ENCODE measurements at places on chromosomes 5 and 9.

- DNase-seq = no peak
Measured at GRCh38 chr5:83740741-83741140, 20.1 kb upstream of the HAPLN1 start.

GRCh38 chr5:4348919-4349318 lies 753.3 kb downstream of the IRX1 start:
- no peak for DNase-seq

- DNase-seq = no peak
Measured at GRCh38 chr5:178314961-178315820, 82.6 kb upstream of the PHYKPL start.

GRCh38 chr5:77272206-77272605 lies 61.7 kb downstream of the PDE8B start:
- no peak for DNase-seq

DNA sequence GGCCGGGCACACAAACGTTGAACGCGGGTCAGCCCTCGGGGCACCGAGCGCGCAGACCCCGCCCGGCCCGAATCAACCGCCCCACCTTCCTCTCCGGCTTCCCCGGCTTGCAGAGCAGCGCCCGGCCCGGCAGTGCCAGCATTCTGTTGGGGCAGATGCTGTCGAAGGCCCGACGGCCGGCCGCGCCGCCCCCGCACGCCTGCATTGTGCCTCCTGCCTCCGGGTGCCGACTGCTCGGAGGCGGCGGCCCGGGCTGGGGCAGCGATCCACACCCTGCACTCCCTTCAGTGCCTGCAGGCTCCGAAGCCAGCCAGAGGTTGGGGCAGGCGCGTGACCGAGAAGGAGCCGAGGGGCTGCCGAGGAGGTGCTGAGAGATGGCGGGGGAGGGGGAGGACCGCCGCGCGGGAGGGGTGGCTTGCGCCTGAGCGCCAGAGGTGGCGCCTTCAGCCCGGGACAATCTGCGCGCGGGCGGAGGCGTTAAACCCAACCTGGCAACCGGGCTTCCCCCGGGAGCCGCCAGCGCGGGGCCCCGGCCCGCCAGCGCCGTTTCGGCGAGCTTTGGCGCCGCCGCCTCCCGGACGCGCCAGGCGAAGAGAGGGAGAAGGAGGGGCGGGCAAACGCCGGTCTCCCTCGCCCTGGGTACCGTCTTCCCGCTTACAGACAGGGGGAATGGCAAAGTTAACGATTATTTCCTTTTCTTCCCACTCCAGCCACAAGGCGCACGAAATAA lies at the start of gene MCIDAS:
MCIDAS (minus strand) TSS at position 382 of the 730 bp plus-strand sequence; CDS start at position 205, 177 bp downstream.
- peak; percentile 61 for DNase-seq

DNA sequence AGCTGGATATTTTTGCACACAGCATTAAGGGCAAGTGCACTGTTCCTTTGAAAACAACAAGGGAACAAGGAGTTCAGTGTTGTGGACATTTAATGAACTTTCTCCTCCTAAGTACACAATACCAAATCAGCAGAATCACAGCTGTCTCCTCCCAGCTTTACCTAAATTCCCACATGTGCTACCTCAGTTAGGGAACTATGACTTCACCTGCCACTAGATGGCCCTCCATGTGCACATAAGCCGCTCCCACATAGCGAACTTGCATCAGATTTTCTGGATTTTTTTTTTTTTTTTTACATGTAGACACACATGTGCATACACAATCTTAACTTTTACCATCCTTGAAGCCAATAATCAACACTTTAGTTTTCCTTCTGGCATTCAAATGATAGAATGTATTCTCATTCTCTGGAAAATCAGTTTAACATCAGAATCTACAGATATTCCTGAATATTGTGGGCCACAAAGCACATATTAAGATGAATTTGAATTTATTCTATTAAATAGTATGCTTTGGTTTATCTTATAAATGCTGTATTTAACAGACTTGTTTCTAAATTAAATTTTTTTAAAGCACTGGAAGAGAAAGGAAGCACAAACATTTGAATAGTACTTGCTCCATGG lies 123.6 kb downstream of the PALM2AKAP2 start:
- peak; percentile 78 for DNase-seq

DNA sequence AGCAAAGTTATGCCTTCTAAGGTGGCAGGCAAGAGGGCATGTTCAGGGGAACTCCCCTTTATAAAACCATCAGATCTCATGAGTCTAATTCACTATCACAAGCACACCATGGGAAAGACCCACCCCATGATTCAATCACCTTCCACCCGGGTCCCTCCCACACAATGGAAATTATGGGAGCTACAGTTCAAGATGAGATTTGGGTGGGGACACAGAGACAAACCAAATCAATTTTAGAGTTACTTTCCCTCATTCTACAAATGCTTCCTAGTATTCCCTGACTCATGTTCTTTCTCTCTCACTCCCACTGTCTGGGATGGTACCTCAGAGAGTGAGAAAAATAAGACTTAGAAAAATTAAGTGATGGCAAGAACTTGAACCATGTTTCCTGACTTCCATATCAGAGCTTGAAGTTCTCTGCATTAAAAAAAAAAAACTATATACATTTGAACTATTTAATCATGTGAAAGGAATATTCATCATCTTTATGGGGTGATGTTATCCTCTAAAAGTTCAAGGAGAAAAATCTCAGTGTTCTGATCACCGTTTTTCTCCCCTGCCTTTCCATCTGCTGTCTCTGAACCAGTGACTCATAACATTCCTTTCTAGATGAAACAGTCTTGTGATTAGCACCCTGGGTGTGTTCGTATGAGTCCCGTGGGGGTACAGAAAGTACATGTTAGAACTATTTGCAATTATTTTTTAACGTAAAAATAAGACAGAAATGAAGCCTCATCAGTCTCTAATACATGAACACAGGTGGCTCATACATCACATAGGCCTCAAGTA lies 282.9 kb downstream of the SLF1 start:
- DNase-seq = peak; percentile 21

- no peak for DNase-seq
Measured at GRCh38 chr5:9187614-9188013, 358.3 kb downstream of the SEMA5A start.

DNA sequence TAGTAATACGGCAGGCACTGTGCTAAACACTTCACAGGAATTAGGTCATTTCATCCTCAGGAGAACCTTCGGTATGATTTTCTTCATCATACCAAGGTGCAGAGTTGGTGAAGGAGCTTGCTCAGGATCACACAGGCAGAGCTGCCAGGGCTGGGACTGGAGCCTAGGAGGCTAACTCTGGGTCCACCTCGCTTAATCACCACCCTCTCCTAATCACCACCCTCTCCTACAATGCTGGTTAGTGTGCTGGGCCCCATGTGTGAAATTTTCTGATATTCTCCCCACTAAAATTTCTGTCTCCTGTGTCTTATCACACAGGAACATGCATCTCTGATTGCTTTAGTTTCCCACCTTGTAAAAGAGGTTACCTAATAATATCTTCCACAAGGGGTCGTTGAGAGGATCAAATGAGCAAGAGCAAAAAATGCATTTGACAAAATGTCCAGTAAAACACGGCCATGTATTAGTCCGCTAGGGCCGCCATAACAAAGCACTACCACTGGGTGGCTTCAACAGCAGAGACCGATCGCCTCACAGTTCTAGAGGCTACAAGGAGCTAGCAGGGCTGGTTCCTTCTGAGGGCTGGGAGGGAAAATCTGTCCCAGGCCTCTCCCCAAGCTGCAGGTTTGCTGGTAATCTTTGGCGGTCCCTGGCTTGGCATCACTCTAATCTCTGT lies 128.2 kb upstream of the NFIB start:
- peak; percentile 39 for DNase-seq

GRCh38 chr5:143716881-143717280 lies 95.1 kb upstream of the HMHB1 start:
- DNase-seq = no peak

- no peak for DNase-seq
Measured at GRCh38 chr9:1171546-1171945, 121.4 kb downstream of the DMRT2 start.

DNA sequence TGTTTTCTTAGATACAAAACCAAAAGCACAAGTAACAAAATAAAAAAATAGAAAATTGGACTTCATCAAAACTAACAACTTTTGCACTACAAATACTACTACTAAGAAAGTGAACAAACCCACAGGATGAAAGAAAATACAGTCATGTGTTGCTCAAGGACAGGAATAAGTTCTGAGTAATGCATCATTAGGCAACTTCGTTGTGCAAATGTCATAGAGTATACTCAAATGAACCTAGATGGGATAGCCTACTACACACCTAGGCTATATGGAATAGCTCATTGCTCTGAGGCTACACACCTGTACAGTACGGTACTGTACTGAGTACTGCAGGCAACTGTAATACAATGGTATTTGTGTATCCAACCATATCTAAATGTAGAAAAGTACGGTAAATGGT lies 88.3 kb downstream of the RAPGEF1 start:
- no peak for DNase-seq

GRCh38 chr9:108609227-108609896 lies 246.4 kb downstream of the ACTL7B start:
- peak; percentile 73 for DNase-seq

GRCh38 chr9:95120781-95121370 lies 196.6 kb downstream of the FANCC start:
- DNase-seq = no peak

DNA sequence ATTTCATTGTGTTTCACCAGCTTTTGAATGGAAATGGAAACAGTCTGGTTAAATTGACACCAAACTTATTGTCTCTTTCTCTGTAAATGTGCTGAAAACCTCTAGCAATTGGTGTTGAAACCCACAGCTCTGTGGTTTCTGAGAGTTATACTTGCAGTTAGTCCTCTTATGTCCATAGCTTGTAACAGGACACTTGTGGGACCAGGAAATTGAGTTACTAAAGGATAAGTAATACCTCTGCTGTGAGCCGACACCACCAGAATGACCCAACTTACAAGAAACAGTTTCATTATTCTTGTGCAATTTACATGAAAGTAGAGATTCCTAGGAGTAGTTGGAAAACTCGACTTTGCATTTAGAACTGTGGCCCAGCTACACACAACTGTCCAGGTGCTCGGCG lies 191.5 kb downstream of the CFAP90 start:
- DNase-seq = peak; percentile 42

DNA sequence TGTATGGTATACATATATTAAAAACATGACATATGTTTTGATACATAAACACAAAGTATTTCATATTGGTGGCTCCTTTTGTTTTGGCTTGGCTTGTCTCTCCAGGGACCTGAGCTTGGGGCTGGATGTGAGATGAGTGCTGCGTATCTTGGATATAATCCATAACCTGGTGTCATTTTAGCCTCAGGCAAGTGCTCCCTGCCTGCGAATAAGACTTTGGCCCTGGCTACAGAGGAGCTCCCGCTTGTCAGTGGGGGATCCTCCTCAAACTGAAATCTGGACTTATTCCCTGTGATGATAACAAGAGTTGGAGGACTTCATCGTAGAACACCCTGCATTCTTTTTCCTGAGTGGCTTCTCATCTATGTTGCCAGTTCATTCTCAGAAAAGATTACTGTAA lies 341.7 kb upstream of the CLINT1 start:
- DNase-seq = no peak

GRCh38 chr5:126810596-126811380 lies 33.9 kb downstream of the LMNB1 start:
- DNase-seq = no peak

GRCh38 chr9:68538200-68538599 lies 2.5 kb downstream of the TMEM252 start:
- DNase-seq = peak; percentile 88

GRCh38 chr5:119400245-119400644 lies 44.4 kb downstream of the TNFAIP8 start:
- peak; percentile 27 for DNase-seq

DNA sequence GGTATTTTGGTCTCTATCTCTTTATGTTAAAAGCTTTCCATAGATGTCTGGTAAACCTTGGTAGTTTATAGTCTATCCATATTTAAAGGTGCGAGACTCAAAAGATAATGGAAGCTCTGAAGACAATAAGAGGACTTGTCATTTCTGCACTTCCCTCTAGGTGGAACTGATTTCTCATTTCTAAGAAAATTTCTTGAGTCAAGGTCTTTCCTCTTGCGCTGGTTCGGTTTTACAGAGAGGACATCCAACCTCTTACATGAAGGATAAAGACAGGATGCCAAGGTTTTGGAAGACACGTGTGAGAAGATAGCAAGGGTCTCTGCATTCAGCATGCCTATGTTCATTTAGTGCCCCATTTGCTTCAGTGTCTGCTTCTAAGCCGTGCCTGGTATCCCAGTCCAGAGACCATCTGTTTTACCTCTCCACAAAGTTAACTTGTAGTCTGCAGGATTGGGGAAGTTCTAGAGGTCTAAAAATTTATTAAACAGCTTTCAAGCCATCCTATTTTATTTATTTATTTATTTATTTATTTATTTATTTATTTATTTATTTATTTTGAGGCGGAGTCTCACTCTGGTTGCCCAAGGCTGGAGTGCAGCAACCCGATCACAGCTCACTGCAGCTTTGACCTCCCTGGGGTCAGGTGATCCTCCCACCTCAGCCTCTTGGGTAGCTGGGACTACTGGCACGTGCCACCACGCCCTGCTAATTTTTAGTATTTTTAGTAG lies 41.6 kb downstream of the KIAA1191 start:
- no peak for DNase-seq

DNA sequence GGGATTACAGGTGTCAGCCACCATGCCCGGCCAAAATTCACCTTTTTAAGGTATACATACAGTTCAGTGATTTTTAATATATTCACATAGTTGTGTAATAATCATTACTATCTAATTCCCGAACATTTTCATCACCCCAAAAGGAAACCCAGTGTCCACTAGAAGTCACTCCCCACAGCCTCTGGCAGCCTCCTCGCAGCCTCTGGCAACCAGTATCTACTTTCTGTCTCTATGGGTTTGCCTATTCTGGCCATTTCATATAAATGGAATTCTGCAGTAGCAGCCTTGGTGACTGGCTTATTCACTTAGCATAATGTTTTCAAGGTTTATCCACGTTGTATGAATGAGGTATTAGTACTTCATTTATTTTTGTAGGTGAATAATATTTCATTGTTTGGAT lies 59.0 kb downstream of the UBAP1 start:
- DNase-seq = no peak

DNA sequence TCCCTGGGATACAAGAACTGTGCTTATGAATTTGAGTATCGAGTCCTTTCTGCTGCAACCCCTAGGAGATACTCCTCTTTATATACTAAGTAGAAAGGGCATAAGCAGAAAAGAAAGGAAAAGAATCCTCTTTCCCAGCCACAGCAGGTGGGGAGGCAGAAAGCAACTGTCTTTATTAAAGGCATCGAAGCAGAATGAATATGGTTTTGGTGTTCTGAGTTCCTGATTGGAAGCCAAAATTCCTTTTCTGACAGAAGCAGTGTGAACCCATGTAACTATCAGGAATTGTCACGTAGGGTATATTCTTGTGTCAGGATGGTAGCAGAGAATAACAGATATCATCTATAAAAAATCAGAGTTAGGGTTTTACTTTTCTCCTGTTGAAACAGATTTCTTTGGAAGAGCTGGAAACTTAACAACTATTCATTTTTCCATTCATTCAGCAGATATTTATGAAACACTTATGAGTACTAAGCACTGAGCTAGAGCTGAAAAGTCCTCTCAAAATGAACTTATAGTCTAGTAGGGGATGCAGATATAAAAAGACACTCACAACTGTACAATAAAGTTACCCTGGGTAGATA lies 96.5 kb upstream of the LHFPL2 start:
- DNase-seq = no peak
